Activated CD4-positive, CD25-positive, alpha-beta regulatory T cell treated with anti-CD3 and anti-CD28 coated beads, Interleukin-2, amount 50 U/mL, for 16 hours (primary cell): ENCODE measurements at places on chromosomes 4 and X.

- no peak for DNase-seq
These were observed 177.4 kb downstream of the SH3KBP1 start for GRCh38 chrX:19709812-19710518.

GRCh38 chrX:132413459-132413858 is 75.4 kb downstream of the MBNL3 start:
- DNase-seq: no peak

GRCh38 chr4:158865520-158866177 is 96.8 kb downstream of the FNIP2 start:
- DNase-seq: no peak

GRCh38 chr4:68256284-68256683 is 10.8 kb upstream of the TMPRSS11B start:
- DNase-seq: no peak

DNA sequence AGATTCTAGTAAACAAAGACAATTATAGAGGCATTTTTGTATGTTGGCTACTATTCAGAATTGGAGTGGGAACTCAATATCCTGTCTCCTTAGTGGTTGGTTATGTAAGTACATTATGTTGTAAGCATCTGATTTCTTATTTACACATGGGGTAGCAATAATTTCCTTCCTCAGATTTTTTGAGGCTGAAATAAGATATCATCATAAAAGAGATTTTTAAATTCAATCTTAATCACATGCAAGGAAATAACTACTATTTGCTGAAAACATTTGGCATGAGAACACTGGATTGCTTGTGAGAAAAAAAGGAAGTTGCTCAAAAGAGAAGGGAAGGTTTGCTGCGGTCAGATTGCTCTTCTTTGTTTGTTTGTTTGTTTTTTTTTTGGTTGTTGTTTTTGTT is 437.7 kb upstream of the HS3ST1 start:
- DNase-seq: no peak

DNA sequence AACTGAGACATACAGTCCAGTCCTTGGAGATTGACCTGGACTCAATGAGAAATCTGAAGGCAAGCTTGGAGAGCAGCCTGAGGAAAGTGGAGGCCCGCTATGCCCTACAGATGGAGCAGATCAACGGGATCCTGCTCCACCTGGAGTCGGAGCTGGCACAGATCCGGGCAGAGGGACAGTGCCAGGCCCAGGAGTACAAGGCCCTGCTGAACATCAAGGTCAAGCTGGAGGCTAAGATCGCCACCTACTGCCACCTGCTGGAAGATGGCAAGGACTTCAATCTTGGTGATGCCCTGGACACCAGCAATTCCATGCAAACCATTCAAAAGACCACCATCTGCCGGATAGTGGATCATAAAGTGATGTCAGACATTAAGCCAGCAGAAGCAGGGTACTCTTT is 20.4 kb upstream of the FRMPD3 start:
- DNase-seq: no peak

GRCh38 chr4:75848891-75849290 is 53.4 kb downstream of the PPEF2 start:
- no peak for DNase-seq

DNA sequence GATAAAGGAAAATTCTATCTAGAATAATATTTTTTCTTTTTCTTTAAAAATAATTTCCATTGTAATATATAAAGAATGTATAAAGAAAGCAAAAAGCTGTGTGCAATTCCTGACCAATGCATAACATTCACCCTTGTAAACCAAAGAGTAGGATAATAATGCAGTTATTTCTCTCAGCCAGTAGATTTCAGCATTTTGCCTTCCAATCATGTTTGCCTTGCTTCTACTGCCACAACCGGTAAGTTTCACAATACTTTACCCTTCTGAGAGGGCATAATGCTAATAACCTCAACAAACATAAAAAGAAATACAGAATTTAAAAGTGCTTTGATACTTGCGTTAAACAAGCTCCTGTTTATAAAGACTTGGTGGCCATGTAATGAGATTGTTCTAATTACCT is 59.9 kb downstream of the CHIC2 start:
- DNase-seq: no peak

DNA sequence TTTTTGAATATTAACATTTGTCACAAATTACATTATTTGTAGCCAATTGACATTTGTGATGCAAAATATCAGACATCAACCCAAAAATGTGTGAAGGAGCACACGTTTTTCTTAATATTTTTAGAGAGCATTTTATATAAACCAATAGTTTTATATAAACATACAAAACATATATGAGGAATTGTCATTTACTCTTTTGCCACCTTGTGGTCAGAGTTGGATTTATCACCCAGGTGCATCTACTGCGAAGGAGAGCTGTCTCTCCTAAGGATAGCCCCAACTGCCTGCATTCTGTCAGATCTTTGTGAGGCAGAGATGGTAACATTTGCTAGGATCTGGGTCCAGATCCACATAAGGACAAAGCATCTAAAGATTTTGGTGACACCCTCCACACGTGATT is 2.5 kb upstream of the USP27X start:
- no peak for DNase-seq

- no peak for DNase-seq
These were observed 7.7 kb upstream of the CSTF2 start for GRCh38 chrX:100812216-100813158.

- no peak for DNase-seq
These were observed 24.5 kb downstream of the ELF4 start for GRCh38 chrX:130085551-130086446.

GRCh38 chr4:186644311-186644638 is 79.4 kb downstream of the FAT1 start:
- DNase-seq: no peak

DNA sequence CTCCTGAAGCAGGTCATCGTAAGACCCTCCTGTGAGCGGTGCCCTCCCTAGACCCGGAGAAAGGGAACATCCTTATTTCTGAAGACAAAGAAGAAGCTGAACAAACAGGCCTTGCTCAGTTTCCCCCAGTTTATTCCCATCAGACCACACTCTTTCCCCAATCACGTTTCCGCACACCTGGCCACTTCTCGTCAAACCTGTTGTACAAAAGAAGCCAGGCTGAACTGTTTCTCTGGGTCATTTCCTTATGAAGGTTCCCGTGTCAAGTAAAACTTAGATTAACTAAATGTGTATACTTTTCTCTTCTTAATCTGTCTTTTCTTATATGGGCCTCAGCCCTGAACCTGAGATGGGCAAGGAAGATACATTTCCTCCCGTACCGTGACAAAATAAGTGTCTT is 111.6 kb upstream of the ENPP6 start:
- DNase-seq: no peak

DNA sequence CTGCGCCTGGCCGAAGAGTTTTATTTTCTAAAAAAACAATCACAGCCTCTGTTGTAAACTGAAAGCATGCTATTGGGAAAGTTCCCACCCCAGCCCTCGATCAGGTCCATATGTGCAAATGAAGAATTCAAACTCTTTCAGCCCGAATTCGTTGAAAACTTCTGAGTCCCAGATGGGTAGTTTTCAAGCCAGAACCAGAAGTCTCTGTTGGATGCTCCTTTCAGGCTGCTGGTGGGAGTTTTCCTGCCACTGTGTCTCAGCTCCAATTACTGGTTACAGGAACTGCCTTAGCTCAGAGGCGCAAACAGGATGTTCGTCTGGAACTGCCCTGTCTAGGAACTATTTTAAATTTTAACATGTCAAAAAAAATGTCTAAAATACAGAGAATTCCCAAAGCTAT is 9.3 kb upstream of the ALG13 start:
- DNase-seq: no peak

- DNase-seq: no peak
These were observed 381.4 kb downstream of the BCOR start for GRCh38 chrX:39716401-39716800.

DNA sequence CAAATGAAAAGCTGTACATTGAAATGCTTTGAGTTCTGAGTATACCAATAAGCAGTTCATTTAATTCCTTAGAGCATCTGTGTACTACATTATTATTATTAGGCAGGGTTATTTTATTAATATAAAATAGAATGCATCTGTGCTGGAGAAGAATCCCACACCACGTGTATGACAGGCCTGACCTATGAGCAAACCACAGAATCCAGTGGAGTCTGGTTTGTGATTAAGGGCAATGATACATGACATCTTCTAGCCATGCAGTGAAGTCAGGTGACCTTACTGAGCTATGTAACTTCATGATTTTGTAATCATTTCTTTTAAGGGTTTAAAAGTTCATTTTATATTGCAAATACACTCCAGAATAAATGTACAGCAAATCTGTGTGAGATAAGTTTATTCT is 1165.0 kb upstream of the TENM3 start:
- no peak for DNase-seq

GRCh38 chr4:52670121-52670520 is 11.0 kb upstream of the USP46 start:
- no peak for DNase-seq

- DNase-seq: no peak
These were observed 68.5 kb upstream of the MXD4 start for GRCh38 chr4:2330091-2331042.

DNA sequence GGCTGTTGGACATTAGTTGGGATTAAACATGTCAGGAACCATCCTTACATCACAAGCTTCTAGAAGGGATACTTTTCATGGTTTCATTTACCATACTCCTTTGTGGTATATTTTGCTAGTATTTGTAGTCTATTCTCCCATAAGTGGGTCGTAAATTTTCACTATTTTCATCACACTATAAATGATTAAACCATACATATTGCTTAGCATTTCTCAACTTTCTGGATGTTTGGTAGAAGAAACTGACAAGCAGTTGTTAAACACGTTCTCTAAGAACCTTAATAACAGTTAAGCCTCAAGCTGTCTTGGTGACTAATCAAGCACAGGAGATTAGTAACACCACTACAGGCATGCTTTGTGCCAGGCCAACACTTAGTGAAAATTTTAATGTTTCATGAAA is 375.5 kb downstream of the NAF1 start:
- no peak for DNase-seq

DNA sequence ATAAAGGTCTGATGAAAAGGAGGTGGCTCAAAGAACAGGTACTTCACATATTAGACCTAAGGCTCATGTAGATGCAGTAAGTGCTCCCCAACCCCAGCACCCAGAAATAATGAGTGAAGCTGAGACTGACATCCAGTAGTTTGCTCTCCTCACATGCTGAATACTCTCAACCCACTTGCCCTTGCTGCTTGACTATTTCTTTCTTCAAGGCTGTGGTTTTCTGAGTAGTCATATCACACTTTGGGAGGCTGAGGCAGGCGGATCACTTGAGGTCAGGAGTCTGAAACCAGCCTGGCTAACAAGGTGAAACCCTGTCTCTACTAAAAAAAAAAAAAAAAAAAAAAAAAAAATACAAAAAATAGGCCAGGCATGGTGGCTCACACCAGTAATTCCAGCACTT is 51.5 kb upstream of the PRPS1 start:
- DNase-seq: no peak

- no peak for DNase-seq
These were observed 102.8 kb downstream of the ITIH6 start for GRCh38 chrX:54695231-54695630.

GRCh38 chr4:128604840-128605239 is 204.7 kb upstream of the JADE1 start:
- DNase-seq: no peak

DNA sequence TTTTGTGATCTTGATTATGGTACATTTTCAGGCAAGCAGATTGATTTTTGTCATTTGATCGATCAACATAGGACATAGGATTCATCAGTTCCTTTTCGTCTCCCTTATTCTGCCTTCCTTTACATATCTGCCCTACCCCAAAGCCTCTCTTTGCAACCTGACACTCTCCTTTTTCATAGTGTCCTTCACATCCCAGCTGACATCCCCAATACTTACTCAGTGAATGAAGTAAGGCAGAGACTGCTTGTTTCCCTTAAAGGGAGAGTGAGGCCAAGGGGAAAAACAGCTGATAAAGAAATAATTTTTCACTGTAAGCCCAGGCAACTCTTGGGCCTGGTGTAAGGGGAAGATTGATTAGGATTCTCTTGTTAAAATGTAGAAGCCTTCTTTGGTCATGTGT is 69.8 kb downstream of the GBA3 start:
- no peak for DNase-seq

DNA sequence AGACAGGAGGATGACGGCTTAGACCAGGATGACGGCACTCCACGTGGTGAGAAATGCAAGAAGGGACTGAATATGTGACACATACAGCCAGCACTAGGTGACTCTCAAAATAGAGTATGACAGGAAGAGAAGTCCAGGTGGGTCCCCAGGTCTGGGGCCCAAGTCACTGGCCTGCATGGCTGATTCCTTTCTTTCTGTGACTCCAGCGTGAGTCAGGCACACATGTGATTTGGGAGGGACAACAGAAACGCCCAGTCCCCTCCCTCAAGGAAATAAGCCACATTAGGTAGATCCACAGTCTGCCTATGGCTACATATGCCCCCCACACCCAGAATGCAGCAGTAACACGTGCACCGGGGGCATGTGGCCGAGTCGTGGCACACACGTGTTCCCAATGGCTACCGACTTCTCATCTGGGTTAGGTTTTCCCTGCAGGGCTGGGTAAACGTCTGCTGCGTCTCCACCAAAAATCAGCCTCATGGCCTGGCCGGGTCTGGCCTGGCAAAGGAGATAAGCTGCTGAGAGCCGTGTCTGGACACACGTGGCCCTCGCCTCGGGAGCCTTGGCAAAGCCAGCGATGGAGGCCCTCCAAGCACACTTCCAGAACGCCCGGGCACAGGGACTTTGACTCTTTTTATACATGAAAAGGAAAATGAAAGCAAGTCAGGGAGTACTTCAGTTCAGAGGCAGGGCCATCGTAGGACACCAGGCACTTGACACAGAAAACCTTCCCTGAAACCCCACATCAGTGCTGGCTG is 19.3 kb downstream of the SEL1L3 start:
- no peak for DNase-seq

DNA sequence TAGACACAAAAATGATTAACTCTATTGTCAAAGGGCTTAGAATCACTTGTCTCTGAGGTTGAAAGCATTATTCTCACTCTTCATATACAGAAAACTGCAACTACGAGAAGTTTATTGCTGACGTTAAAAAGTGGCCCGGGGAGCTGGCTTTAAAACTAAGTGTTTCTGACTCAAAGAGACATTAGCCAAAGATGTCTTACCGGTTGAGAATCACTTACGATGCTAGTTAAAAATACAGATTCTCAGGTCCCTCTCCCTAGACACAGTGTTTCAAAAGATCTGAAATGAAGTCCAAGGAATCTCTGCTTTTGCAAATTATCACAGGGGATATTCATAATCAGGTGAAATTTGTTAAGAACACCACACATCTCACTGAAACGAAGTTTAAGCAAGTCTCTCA is 1.2 kb downstream of the GNPDA2 start:
- no peak for DNase-seq

- DNase-seq: no peak
These were observed 851.2 kb downstream of the ADGRL3 start for GRCh38 chr4:62051332-62051731.

GRCh38 chr4:184573701-184574100 is 75.5 kb downstream of the CASP3 start:
- no peak for DNase-seq
